ENCODE measurements at places on chromosomes 2 and 18.

- DNase-seq: no peak
Observed at GRCh38 chr2:190355968-190356644, 12.7 kb downstream of the INPP1 start.

DNA sequence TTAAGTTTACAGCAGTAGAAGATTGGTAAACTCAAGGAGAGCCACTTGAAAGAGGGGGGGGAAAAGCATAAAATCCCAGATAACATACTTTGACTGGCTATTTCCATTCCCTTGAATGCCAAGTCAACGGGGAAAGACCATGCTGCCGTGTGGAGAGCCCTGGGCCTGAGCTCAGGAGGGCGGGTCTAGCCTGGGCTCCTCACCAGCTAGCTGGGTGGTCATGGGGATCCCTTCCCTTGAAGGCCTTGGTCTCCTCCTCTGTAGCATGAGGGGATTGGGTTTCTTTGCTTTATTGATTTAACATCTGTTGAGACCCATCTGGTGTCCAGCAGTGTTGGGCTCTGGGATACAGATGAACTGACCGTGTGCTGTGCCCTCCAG is 35.0 kb downstream of the TEX51 start:
- no peak for DNase-seq

DNA sequence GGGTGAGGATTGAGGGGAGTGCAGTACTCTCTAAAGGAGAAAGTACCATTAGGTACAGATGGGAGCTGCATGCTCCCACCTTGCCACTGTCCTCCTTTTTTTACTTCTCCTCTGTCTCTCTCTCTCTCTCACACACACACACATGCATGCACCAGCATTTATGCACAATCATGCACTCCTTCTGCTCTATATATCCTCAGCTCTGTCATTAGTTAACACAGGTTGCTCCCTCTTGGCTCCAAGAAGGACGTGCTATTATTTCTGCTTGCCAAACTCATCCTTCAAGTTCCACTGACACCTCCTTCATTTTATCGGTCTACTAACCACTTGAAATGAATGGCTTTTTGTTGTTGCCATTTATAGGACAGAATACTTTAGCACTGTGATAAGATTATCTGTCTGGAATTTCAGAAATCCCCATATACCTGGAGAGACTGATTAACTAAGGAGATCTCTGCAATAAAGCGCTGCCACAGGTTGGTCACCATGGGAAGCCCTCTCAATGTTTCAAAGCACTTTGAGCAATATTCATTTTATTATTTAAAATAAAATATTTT is 178.5 kb upstream of the TRIB2 start:
- no peak for DNase-seq

DNA sequence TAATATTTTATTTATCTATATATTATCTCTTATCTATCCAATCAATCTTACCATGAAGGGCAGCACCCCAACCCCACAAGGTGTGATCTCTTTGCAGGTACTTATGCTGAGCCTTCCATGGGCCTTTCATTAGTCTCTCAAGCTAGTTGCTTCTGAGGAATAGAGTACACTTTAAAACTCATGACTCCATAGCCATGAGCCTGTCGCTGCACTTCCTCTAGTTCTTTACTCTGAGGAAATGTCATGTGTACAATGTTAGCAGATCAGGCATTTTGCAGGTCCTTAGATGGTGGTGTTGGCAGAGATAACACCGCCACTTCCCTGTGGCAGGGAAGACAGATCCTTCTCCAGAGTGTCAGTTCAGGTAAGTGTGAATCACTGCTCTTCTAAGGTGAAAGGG is 29.5 kb upstream of the STAT4 start:
- no peak for DNase-seq

DNA sequence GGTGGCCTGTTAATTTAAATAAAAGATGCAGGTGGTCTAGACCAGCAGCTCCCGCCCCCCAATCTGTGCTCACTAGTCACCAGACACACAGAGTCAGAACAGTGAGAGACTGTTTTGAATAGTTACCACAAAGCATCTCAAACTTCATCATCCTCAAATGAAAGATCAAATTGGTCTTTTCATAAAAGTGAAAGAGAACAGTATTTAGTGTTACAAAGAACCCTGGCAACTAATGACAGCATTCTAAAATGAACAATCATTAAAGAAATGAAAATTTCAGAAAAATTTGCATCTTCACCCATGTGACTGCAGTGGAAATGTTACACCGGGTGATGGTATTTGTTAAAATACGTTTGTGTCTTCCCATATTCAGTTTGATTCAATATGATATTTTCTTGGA is 65.5 kb upstream of the PMAIP1 start:
- no peak for DNase-seq

GRCh38 chr2:217282531-217282930 is 422.7 kb upstream of the TNP1 start:
- DNase-seq: no peak

GRCh38 chr18:49175071-49175470 is 224.3 kb upstream of the SMAD7 start:
- no peak for DNase-seq

GRCh38 chr2:238666543-238666942 is 181.3 kb upstream of the TWIST2 start:
- no peak for DNase-seq

- peak; percentile 13 for DNase-seq
Observed at GRCh38 chr2:224357098-224357901, 44.6 kb downstream of the FAM124B start.

GRCh38 chr2:30425326-30425725 is 21.7 kb upstream of the LCLAT1 start:
- DNase-seq: no peak

Measured in activated CD8-positive, alpha-beta memory T cell treated with anti-CD3 and anti-CD28 coated beads for 4 hours (primary cell).